CD8-positive, alpha-beta memory T cell (primary cell): ENCODE measurements at places on chromosomes 2 and 18. TPM values are rescaled to one million over a fixed set of nuclear protein-coding genes. Genes with fewer than 3 reads are reported as not detected.

GRHL1 gene
- total RNA-seq: 0.88 TPM

SPATA3 gene
- 0.24 TPM for total RNA-seq

- no peak overlapping the region for H3K4me3 ChIP-seq
- DNase-seq: no peak
- H3K27ac ChIP-seq: no peak overlapping the region
- no peaks in the 10 kb centered on the region for H3K27me3 ChIP-seq
- no peaks in the 10 kb centered on the region for H3K4me1 ChIP-seq
These were observed 20.2 kb upstream of the POLE4 start for GRCh38 chr2:74938264-74938663.

DNA sequence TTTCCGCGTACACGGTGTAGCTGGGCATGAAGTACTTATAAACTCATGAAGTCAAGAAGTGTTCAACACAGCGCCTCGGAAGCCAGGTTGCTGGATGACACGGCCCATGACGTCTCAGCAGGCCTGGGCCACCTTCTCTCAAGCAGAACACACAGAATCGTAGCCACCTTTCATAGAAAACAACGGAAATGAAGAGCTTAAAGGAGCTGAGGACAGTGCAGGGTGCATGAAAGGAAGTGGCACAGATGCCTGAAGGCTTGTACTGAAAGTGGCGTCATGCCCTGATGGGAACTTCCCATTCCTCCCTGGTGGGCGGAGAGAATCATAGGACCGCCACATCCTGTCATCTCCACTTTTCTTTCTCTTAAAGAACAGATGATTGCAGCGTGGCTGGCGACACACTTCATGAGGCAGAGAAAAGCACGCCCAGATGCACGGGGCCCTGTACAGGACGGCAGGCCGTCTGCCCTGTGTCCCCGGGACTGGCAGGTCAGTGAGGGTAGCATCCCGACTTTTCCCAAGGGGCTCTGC lies 31.1 kb downstream of the HDAC4 start:
- H3K4me1 ChIP-seq: peaks cover 40% of the 10 kb centered on the region
- DNase-seq: peak; percentile 76
- H3K27ac ChIP-seq: peak overlapping the region; percentile 52

STPG4 gene
- total RNA-seq: not detected

SLC9A4 gene
- not detected for total RNA-seq

DNA sequence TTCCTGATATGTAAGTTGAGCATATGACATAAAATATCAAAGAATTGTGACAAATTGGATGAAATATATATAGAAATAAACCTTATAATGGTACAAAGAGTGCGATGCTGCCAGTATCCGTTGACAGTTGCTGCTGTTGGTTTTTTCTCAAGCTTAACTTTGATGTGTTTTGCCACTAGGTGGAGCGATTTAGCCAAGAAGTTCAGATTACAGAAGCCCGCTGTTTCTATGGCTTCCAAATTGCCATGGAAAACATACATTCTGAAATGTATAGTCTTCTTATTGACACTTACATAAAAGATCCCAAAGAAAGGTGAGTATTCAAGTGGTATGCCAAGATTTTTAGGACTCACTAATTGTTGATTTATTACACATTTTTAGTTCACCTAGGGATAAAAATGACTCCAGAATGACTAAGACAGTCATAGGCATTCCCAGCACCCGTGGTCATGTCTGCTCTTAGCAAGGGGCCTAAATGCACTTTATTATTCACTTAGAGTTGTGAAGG lies 2.1 kb downstream of the RRM2 start:
- H3K36me3 ChIP-seq: no peaks in the 10 kb centered on the region
- H3K4me3 ChIP-seq: no peak overlapping the region
- DNase-seq: peak; percentile 60
- H3K27me3 ChIP-seq: peaks cover 7% of the 10 kb centered on the region
